ENCODE measurements at places on chromosomes 7 and 10.

- DNase-seq: no peak
Measured at GRCh38 chr10:128472196-128472595, 346.0 kb upstream of the MKI67 start.

DNA sequence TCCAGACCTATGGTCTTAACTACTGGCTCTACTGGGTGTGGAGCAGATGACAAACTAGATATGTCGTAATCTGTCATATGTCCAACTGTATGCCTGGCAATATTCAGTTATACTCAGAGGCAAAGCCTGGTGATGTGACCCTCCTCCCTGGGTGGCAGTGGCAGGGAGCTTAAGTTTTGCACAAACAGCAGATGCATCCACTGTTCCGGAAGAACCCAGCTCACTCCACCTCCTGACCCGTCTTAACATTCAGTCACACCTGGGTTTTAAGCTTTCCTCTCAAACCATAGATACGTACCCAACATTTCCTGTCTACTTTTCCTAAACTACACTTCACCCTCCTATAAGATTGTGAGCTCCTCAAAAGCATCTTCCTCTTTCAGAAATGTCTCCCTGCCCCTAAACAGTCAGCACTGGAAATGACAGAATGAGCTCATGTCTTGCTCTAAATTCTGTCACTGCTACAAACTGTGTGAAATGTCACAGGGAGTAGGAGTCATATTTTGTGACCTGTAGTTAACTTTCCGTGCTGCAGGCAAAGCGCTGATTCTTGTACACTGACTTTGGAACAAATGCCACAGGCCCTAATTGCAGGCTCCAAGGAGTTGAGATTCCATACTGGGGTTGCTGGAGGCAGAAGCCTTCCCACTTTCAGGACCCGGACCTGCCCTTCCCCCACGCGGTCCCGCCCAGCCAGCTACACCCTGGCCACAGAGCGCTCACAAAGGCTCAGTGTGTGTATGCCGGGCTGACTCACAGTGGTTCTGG, 23.9 kb downstream of the SCD start:
- DNase-seq: peak; percentile 90

DNA sequence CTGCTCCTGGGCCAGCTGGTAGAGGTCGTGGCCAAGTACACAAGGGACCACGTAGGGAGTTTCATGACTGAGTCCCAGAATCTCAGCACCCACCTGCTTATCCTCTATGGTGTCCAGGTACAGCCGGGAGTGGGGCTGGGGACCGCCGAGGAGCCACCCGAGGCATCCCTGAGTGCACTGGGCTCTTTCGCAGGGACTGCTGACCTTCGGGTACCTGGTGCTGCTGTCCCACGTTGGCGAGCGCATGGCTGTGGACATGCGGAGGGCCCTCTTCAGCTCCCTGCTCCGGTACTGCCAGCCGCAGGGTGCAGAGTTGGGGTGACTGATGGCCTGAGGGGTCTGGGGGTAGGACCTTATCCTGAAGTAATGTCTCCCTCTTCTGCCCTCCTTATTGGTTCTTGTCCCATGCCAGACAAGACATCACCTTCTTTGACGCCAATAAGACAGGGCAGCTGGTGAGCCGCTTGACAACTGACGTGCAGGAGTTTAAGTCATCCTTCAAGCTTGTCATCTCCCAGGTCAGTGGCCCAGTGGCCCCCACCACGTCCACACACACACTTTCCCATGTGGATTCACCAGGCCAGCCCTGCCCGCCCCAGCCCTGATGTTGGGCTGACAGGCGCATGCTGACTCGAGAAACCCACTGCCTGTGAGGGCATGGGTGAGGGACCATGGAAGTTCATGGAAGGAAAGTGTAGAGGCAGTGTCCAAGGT, 6.2 kb downstream of the ABCB8 start:
- no peak for DNase-seq

- DNase-seq: no peak
Measured at GRCh38 chr7:73504017-73504416, 18.1 kb downstream of the BAZ1B start.

DNA sequence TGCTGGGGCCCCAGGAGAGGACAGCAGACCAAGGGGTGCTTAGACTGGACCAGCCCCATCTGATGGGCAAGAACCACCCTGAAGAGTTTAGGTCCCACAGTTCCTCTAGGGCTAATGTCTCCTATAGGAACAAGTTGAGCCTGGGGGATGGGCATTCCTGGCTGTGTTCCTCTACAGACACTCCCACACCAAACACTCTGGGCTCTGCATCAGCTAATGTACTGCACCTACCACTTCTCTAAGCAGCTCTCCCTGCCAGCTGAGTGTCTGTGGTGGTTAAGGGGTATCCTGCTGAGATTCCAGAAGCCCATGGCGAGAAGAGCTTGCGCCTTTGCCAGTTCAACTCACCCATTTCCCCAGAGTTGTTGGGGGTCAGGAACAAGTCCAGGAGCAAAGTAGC, 284.1 kb upstream of the CSTF2T start:
- DNase-seq: no peak

DNA sequence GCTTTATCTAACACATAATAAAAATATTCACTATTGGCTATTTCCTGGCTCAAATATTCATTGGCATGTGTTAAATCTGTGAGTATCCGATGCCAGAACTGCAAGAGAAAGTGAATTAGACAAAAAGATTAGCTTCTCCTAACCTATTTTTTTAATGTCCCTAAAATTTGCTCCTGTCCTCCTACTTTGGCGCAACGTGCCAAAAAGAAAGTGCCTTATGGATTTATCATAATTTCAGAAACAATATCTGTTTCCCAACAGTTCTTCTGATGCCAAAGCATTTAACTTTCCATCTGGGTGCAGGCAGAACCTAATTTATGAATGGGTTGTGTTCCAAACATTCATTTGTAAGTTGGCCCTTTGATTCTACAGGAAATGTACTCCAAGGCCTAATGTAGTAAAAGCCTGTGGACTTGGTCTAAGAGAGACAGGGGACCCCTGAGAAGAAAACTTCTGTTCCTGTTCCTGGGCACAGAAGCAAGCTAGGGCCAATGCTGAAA, 15.4 kb downstream of the PIP4K2A start:
- DNase-seq: no peak

GRCh38 chr10:51257511-51258248, 183.4 kb downstream of the PRKG1 start:
- no peak for DNase-seq
